ENCODE measurements at places on chromosomes 5 and 9.

- DNase-seq, result no peak
These were observed 136.7 kb upstream of the TAF11L2 start for GRCh38 chr5:17361331-17361730.

- DNase-seq, result no peak
These were observed 5.9 kb downstream of the CYFIP2 start for GRCh38 chr5:157271740-157272271.

GRCh38 chr5:59062986-59063683 is 480.3 kb downstream of the RAB3C start:
- DNase-seq, result peak; percentile 46

DNA sequence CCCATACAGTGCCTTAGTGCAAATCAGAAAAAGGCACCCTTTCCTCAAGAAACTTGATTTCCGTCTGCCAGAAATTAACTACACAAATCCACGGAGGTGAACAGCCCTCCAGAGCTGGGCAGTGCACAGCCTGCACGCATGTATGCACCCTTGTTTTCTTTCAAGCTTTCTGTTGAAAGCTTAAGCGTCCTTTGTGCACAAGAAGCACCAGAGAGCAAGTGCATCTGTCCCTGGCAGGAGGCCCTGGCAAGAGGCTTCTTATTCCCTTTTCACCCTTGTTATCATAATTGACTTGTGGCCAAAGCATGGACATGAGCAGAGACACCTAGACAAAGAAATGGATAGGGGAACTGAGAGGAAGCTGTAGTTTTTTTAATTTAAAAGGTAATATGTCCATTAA is 47.4 kb upstream of the ATG10 start:
- DNase-seq, result no peak

DNA sequence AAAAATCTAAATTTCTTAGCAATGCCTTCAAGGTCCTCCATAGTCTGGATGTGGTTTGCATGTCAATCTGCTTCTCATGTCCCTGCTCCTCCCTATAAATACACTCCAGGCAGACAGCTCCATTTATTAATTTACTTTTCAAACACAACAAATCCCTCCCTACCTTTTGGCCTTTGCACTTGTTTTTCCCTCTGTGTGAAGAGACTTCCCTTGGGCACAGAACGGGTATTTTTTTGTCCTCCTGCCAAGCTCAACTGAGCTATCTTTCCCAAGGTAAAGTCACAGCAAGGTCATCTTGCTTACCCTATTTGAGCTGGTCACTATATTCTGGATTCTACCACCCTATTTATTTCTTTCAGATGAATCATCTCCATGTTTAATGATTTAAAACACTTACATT is 159.6 kb upstream of the ANKH start:
- no peak for DNase-seq

DNA sequence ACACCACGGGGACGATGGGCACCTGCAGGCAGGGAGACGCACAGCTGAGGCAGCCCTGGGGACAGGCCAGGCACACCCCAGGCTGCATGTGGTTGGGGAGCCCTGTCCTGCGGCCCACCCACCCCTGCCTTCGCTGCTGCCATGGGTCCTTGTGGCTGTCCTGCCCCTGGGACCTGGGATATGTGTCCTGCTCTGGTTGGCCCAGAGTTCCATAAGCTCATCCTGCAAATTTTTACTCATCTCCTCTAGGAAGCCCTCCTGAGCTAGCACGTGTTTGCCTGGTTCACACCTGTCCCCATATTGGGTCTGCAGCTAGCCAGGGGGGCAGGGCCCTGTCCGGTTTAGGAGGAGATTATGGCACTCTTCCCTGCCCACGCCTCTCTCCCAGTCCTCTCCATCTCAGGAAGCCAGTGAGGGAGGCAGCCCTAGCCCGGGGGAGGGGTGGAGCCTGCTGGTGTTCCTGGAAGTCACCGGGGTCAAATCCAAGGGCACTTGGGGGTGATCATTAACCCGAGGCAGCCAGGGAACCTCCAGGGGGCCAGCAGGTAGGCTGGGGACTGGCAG is 12.2 kb downstream of the EGFL7 start:
- DNase-seq, result peak; percentile 38

DNA sequence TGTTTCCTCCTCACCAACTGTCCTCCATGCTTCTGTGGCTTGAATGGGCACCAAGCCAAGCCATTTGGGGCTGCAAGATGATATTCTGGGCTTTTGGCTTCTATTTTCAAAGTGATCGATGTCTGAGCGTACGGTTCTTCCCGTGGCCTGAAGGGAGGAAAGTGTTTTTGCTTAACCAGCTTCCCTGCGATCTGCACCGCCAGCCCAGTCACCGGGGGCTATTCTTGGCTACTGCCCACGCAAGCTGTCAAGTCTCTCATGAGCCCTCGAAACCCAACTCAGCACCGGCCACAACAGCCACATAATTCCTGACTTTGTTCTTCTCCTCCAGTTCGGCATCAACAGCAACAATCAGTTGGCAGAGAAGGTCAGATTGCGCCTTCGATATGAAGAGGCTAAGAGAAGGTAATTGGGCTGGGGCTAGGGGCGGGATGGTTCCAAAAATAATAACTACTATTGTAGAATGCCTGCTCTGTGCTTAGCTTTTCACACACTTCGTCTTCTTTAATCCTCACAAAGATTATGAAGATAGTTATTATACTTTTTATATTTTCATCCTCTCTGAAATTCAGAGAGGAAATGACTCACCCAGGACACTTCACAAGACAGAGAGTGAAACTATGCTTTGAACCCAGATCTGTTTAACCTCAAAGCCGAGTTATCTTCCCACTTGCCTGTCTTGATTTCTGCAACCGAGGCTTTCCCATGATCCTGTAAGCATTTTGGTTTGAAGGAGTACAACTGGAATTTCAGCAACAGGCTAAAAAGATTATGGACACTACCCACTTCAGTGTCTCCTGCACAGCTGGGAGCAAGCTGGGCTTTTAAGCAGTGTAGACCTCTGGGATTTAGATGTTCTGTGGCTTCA is 76.4 kb upstream of the RARS1 start:
- peak; percentile 83 for DNase-seq

DNA sequence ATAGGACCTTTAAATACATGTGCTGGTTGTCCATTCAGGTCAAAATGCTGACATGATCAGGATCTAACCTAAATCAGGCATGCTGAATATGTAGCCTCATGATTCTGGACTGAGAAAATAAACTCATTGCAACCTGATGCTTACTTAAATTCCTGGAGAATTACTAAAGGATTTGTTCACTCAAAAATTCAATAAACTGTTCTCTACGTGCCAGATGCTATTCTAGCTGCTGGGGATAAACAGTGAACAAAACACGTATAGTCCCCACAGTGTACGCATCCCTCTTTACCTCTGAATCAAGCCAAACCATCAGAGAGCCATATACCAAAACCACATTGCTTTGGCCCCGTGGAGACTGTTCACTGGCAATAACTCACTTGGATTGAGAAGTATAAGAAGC is 6.1 kb downstream of the SCAI start:
- DNase-seq, result no peak

GRCh38 chr9:94980947-94981722 is 254.6 kb downstream of the AOPEP start:
- DNase-seq, result no peak

- DNase-seq, result peak; percentile 85
These were observed 50.7 kb upstream of the VLDLR start for GRCh38 chr9:2570615-2571479.

GRCh38 chr9:132646726-132647125 is 23.1 kb downstream of the DDX31 start:
- no peak for DNase-seq

- no peak for DNase-seq
These were observed 51.0 kb downstream of the EFNA5 start for GRCh38 chr5:107619781-107620180.

Data from fibroblast of pulmonary artery (primary cell).